ENCODE measurements at places on chromosomes 7 and 10.

- DNase-seq, result no peak
These were observed 5.6 kb downstream of the WNT16 start for GRCh38 chr7:121334376-121334775.

GRCh38 chr10:114077347-114077746, 33.7 kb downstream of the ADRB1 start:
- DNase-seq, result no peak

GRCh38 chr7:26097837-26098668, 53.9 kb upstream of the NFE2L3 start:
- no peak for DNase-seq

DNA sequence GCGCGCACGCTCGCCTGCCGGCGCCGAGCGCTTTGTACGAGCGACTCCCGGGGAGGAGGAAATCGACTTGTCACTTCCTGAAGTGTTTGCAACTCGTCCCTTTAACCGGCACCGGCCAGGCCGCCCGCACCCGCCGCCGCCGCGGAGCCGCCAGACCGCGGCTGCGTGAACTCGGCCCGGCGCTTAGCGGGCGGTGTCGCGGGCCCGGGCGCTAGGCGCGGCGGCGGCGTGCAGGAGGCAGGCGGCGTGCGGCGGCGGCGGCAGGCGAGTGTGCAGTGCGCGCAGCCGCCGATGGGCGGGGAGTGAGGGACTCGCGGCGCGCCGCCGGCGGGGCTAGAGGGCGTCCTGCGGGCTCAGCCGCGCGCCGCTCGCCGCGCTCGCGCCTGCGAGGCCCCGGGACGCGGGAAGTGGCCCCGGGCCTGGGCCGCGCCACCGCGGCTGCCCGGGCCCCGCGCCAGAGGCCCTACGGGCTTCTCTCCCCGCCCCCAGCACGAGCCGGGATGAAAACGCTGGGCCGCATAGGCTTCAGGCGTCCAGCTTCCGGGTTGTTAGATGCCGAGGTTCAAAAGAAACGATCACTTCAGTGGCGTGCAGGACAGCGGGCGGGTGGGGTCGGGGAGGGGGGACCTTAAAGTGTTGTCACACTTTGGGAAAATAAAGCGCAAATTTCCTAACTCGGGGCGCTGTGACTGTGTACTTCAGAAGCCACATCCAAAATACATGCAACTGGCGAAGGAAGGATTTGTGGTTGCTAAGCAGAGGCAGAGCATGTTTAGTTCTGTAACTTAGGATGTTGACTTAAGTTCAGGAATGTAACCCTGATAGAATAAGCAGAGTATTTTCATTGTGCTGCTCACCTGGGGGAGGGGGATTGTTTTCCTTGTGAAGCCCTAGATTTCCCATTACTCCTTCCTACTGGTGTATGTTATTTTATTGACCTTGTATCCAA, at the start of gene FAM53B:
Gene FAM53B (minus strand): TSS at position 277 of the 949 bp plus-strand sequence. CDS start 37,665 bp downstream, outside the sequence.
- DNase-seq, result peak; percentile 59

- DNase-seq, result no peak
These were observed 19.8 kb upstream of the FAM133B start for GRCh38 chr7:92609921-92610518.

- DNase-seq, result no peak
These were observed 102.4 kb downstream of the HIPK2 start for GRCh38 chr7:139675127-139676125.

- DNase-seq, result no peak
These were observed 618.4 kb upstream of the NRP1 start for GRCh38 chr10:33952692-33953360.

GRCh38 chr7:157739650-157740049, 402.8 kb downstream of the DNAJB6 start:
- no peak for DNase-seq

GRCh38 chr10:7832060-7832459, 13.8 kb downstream of the TAF3 start:
- DNase-seq, result no peak

- no peak for DNase-seq
These were observed 74.8 kb downstream of the ADARB2 start for GRCh38 chr10:1662438-1663025.

DNA sequence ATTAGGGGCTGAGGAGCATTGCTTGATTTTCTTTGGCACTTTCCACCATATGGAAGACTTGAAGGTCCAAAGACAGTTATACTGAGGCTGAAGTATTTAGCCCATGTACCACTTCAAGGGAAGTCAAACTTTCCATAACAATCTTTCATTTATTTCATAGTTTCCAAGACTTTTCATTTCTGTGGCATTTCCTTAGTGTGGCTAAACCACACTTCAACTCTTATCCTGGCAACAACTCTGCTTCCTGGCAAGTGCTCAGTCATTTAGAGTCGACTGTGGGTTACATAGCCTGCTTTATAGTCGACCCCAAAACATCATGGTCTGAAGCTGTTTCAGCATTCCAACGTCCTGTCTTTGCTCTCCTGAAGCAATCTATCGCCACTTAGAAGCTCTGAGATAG, 343.0 kb upstream of the SEMA3D start:
- no peak for DNase-seq

GRCh38 chr7:25854608-25855497, 297.1 kb upstream of the NFE2L3 start:
- no peak for DNase-seq

DNA sequence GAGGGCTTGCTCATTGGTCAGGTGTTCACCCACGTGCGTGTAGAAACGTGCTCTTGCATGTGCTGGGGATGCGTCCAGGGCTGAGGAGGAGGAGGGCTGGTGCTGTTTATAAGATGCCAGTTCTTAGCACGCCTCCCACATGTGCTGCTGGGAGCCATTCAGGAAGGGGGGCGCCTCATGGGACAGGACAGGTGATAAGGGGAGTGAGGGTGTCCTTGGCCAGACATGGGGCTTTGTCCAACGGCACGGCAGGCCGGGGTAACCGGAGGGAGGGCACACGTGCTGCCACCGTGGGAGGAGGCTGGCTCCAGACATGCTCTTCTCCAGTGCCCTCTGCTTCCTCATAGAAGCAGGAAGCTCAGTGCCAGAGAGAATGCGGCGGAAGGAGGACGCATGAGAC, 150.0 kb downstream of the ZMYND11 start:
- DNase-seq, result no peak

DNA sequence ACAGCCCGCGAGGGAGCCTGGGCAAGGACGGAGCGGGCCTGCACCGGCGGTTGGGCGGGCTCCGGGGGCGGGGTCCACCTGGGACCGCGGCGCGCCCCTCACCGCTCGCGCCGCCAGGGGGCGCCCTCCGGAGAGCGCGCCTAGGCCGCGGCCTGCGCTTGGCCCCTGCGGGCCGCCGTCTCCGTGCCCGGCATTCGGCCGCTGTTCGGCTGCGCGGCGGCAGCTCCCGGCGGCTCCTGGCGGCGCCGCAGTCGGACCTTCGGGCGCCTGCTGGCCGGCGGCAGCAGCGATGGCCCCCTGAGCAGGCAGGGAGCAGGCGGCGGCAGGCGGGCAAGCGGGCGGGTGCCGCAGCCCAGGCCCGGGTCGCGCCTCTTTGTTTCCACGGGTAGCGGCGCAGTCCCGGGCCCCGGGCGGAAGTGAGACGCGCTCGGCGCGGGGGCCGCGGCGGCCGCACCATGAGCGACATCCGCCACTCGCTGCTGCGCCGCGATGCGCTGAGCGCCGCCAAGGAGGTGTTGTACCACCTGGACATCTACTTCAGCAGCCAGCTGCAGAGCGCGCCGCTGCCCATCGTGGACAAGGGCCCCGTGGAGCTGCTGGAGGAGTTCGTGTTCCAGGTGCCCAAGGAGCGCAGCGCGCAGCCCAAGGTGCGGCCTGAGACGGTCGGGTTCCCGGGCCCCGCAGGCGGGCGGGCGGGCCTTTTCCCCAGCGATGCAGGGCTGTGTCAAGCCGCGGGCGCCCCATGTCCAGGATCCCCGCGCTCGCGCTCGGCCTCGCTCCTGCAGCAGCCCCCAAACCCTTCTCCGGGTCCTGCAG, at the start of gene INTS15:
Gene INTS15 (plus strand): TSS at position 193 of the 816 bp plus-strand sequence. CDS start 263 bp downstream, at position 456.
- DNase-seq, result peak; percentile 59

GRCh38 chr10:23358357-23358756, 13.8 kb upstream of the C10orf67 start:
- no peak for DNase-seq

GRCh38 chr10:88953662-88954061, 1.1 kb upstream of the ACTA2 start:
- no peak for DNase-seq

GRCh38 chr10:34001087-34001580, 666.7 kb upstream of the NRP1 start:
- DNase-seq, result no peak

DNA sequence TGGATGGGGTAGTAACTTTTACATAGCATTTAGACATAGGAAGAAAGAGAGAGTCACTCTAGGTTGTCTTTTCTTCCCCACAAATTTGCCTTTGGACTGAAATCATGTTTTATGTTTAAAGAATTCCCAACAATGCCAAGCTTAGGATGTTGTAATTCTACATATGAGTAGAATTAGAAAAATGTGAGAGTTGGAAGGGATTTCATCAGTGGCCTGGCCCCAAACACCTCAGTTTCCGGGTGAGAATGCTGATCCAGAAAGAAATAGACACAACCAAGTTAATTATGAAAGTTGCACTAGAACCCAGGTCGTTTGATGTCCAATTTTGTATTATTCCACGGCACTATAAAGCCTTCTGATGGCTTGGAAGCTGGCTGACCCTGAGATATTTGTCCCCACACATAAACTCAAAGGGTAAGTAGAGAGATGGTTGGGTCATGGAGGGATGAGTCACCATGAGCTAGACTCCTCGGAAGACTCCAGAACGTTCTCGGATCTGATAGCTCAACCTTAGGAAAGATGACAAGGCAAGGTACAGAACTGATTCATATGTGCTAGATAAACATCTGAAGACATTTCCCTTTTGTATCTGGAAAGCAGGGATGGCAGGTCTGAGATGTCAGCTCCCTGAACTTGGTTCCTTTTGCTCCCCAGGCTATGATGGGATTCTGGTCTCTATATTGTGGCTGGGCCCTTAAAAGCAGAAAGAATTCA, 48.8 kb upstream of the SLC35B4 start:
- no peak for DNase-seq

DNA sequence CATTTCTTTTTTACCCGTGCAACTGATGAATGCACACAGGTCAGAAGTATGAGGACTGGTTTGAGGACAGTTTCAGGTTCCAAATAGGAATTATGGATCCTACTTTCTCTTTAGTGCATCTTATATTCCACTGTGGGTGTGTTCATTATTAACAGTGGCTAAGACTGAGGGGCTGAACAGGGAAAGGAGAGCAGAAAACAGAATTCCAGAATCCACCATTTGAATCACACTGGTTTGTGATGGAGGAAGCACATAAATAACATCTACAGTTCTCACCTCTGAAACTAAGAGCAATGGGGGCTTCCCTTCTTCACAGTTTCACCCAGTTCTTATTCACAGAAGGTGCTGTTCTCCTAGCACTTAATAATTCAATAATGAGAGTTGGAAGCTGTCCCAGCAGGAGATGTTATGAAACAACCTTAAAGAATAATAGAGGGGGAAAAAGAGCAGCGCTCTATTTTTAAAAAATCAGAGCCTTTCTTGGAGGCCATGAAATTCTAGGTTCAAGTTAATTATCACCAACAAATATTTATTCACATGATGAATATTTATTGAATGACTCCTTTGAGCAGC, 205.1 kb downstream of the CREB5 start:
- no peak for DNase-seq

- DNase-seq, result no peak
These were observed 106.7 kb downstream of the NKX6-2 start for GRCh38 chr10:132679217-132679595.

DNA sequence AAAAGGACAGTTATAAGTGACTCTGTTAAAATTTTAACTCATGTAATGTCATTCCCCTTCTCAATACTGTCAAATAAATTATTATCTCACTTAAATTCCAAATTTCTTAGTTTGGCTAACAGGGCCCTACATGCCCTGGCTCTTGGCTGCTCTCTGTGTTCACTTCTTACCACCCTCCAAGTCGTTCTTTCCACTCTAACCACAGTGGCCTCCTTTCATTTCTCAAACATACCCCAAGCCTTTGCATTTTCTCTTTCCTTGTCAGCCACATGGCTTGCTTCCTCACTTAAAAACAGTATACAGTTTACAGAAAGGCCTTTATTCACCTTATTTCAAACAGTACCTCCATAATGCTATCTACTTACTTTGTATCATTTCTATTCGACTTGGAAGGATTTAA, 737.1 kb upstream of the ZWINT start:
- no peak for DNase-seq

DNA sequence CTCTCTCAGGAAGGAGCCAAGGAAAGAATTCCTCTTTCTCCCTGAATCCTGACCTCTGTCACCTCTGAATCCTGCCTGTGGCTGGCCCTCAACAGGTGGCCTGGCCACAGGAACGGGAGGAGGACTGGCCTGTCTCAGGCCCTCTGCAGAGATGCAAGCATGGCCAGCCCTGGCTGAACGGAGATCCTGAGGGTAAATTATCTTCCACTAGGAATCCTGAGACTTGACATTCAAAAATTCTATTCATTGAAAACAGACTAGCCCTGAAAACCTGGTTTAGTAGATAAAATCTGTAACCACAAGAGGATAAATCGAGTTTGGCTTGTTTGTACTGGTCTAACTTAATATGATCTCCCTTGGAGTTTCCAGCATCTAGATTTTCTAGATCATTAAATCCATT, 579.3 kb downstream of the LRMDA start:
- DNase-seq, result no peak

GRCh38 chr10:96288151-96288621, 16.0 kb upstream of the DNTT start:
- no peak for DNase-seq

- no peak for DNase-seq
These were observed 12.3 kb upstream of the GATA3 start for GRCh38 chr10:8041992-8042720.

DNA sequence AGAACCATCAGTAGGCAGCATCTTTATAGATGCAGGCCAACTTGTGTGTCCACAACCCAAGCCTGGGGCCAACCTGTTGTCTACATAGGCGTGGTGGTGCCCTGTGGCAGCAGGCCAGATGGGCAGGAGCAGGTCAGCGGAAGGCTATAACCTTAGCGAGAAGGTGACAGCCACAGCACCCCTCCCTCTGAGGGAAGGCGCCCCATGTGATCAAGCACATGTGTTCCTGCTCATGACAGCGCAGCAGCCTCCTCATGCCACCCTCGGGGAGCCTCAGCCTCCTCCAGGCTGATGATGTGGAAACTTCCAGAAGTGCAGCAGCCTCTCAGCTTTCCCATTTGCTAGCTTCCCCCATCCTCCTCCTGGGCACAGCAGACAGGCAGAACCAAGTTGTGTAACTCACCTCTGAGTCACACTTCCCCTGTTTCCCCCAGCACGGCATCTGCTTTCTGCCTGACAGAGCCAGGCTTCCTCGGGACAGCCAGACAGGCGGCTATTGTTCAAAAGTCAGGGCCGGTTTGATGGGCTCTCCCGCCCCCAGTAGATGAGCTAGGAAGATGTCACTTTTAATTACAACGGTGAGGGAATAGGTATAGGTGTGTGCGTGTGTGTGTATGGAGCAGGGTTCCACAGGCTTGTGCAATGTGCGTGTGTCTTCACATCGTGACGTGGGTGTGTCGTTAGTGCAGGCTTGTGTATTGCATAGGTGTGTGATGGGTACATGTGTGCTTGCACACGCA, 312.0 kb upstream of the ZMIZ1 start:
- DNase-seq, result no peak

DNA sequence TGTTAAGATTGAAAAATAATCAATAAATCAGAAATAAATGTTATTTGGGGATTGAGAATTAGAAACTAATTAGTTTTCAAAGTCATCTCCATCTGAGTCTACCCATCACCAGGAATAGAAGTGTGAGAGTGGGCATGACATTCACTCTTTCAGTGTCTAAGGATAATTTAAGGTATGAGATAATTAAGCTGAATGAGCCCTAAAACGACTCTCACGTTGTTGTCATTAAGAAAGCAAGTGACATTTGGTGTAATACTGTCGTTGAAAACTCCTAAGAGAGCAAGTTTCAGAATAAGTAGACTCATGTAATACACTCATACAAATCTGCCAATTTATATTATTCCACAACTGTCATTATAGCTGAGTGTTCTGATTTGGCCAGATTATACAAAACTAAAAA, 7.1 kb downstream of the AGMO start:
- no peak for DNase-seq

Measured in stimulated activated CD8-positive, alpha-beta memory T cell treated with anti-CD3 and anti-CD28 coated beads, Interleukin-4, amount 100 ng/mL, for 1 hour (primary cell).